Head of caudate nucleus (tissue), 42 donors: ENCODE measurements at places on chromosomes 11 and 22.
A peak's percentile ranks its signal among the peaks of the same experiment; 100 is the strongest.

DNA sequence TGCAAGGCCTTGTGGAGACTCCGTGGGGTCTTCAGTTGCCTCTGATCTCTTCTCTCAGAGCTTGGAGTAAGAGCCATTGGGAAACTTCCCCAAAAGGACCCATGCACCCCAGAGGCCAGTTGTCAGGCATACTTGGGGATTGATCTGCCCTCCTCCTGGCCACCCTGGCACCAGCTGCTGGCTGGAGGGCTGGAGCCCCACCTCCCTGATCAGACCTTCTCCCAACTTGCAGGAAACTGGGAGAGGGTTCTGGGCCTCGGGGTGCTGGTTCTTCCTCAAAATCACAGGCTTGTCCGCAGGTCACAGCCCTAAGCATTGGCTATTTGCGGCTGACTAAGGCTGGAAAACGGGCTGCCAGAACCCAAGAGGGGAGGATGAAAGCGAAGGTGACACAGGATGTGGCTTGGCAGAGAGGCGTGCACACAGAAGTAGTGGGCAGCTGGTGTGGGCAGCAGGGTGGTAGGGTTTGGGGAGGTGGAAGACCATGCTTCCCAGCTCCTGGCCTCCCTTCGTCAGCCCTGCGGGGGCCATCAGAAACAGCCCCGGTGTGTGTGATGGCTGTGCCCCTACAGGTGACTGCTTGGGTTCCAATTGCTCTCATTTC lies 1.3 kb upstream of the DGKZ start:
- no peak for DNase-seq

GRCh38 chr22:27107824-27108223 lies 450.4 kb downstream of the MIAT start:
- DNase-seq, result no peak

DNA sequence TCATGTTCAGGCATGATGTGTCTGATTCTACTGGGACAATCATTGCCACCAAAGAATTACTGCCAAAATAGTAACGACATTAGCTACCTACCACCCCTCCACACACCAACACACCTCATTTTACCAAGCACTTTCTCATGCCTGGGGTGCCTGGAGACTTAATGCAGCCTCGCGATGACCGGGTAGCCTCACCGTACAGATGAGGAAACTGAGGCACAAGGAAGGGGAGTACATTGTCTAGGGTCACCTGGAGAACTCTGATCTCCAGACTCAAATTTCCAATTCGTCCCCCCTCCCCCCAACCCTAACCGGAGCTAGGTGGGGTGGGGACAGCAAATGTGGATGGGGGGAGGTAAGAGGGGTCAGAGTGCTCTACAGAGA lies 2.7 kb upstream of the RTN4RL2 start:
- DNase-seq, result no peak

DNA sequence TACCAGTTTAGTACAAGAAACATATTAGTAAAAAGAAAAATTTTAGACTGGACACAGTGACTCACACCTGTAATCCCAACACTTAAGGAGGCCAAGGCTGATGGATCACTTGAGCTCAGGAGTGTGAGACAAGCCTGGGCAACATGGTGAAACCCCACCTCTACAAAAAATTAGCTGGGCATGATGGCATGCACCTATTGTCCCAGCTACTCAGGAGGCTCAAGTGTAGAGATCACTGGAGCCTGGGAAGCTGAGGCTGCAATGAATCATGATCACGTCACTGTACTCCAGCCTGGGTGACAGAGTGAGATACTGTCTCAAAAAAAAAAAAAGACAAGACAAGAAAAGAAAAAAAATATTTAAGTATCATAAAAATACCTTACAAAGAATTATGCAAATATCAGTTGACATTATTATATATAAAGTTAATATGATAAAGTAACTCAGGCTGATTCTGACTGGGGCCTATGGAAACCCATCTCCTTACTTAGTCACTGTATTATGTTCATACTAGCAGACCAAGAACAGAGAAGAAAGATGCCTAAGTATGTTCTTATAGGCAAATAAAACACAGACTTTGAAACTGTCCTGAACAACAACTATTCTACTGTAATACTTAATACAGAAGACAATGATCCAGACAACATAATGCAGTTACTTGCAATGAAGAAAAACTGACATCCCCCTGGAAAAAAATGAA lies 27.3 kb downstream of the FAM168A start:
- DNase-seq, result no peak

GRCh38 chr11:61298663-61299244 lies 3.6 kb upstream of the VWCE start:
- DNase-seq, result no peak

GRCh38 chr11:77819921-77820564 lies 479 bp downstream of the RSF1 start:
- DNase-seq, result peak; percentile 10

DNA sequence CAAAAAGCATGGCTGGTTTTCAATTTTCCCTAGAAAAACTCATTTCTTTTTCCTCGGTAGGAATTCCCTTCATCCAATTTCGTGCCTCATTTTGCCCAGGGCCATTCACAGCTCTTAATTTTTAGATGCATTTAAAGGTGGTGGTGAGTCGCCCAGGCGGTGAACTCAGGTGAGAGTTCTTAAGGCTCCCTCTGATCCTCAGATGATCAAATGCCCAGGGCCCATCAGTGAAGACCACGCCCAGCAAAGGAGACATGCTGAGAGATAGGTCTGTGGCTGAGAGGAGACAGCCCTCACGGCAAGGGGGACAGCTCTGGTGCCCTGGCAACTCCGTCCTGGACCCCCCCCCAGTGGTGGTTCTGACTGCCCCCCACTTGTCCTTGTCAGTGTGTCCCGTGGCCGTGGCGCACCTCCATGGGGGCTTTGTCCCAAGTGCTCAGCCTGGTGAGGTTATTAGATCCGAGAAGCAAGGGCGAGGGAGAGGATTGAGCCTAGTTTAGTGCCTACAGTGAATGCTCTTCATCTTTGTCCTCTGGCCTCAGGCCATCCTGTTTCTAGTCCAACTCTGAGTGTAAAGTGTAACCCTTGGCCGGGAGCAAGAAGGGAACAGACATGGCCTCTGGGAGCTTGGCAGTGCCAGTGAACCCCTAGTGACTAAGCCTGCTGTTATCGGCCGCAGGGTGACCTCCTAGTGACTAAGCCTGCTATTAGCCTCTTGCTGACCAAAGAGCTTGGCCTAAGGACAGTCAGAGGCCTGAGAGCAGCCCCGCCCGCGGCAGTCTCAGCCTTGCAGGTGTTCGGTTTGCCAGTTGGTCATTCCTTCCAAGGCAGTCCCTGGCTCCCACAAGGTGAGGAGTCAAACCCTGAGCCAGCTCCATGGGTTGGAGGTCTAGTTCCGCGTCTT lies 83.5 kb downstream of the CTTN start:
- DNase-seq, result no peak

DNA sequence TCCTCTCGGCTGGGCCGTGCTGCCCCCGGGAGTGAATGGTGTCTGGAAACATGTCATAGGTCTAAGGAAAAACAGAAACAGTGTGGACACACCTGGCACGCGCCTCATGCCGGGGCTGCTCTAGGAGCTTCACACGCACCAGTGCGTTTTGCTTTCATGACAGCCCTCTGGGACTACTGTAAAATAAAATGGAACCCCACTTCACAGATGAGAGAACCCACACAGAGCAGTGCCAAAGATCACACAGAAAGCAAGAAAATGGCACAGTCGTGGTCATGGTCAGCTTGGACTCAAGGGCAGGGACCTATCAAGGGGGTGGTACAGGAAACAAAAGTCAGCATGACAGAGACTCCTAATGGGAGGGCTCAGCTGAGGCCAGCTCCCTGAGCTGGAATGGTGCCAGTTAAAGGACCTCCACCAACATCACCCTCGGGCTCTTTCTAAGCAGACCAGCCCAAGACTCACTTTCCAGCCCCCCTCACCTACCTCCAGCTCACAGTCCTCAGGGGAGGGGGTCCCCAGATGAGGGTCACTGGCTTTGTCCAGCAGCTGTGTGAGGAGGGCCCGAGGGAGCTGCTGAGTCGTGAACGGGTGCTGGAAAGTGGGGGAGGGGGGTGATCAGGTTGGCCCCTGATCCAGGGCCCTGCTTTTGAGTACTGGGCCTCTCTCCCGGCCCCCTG lies 3.3 kb downstream of the MAP4K2 start:
- DNase-seq, result no peak

GRCh38 chr11:45180848-45181192 lies 34.4 kb downstream of the PRDM11 start:
- DNase-seq, result no peak

GRCh38 chr11:133034929-133035328 lies 497.4 kb downstream of the OPCML start:
- no peak for DNase-seq

DNA sequence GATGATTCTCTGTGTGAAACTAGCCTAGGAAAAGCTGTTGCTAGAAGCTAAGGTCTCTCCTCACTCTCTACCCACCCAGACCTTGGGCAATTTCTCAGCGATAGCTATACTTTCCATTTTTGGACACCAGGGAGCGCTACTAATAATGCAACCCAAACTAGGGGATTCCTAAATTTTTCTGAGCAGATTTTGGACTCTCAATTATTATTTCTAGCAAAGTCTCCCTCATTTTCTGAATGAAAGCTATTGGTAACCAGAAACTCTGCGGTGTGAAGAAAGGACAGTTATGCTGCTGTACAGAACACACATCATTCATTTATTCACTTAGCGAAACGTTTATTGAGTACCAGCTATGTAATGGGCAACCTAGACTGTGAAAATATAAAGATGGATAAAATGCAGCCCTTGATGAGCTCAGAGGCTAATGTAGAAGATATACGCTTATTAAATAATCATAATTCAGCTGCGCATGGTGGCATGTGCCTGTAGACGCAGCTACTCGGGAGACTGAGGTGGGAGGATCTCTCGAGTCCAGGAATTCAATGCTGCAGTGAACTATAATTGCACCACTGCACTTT lies 6.1 kb upstream of the STIM1 start:
- no peak for DNase-seq

DNA sequence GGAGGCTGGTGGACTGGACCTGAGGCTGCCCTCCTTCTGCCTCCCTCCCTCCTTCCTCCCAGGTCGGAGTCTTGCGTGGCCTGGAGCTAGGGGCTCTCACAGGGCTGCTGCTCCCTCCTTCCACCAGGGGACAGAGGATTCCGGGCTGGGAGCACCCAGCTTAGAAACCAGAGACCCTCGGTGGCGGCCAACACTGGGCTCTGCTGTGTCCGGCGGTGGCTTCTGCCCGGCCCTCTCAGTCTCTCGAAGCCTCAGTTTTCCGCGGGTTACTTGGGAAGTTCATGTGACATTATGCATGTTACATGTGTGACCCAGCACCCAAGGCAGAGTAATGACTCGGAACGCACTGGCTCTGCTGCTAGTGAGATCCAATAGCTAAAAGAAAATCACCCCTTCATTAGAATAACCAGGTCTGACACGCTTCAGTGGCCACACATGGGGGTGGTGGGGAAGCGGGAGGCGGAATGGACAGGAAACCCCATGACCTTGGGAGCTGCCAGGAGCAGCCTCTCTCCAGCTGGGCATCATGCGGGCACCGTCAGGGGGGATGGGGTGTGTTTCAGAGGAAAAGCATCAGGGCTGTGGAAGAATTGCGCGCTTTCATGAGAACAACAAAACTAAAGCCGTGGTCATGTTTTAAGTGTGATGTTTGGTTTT lies 5.9 kb upstream of the MRGPRG start:
- no peak for DNase-seq

- no peak for DNase-seq
These were observed 12.9 kb downstream of the MS4A10 start for GRCh38 chr11:60797846-60798630.

DNA sequence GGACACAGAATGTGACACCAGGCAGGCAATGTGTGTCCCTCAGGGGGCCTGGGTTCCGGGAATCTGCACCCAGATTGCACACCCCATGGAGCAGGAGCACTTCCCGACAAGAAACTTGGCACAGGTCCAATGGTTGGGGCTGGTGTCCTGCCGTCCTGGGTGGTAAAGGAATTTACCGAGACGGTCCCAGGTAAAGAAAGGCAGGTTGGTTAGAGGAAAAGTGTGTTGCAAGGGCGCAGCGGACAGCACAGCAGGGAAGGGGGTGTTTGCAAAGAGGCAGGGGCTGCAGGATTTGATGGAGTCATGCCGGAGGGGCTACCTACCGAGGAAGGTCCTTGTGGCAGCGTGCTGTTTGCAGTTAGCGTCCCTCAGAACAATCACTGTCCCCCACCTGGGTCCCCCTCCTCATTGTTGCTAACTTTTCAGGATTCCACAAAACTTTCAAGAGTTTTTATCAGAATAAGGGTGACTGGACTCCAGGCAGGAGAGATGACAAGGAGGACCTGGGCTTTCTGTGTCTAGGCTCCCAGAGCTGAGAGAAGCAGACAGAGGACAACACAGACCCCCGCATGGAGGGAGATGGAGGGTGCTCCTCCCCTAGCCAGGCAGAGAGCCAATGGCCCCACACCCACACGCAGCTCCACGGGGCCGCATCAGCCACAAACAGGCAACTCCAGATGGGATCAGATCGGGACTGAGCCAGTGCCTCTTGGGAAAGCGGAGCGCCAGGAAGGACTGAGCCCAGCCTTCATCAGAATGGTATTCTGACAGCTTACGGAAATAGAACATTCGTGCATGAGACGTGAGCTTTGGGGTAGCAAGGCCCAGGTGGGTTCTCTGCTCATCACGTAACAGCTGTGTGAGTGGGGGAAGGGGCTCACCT lies 1423.9 kb downstream of the BRD1 start:
- DNase-seq, result no peak

DNA sequence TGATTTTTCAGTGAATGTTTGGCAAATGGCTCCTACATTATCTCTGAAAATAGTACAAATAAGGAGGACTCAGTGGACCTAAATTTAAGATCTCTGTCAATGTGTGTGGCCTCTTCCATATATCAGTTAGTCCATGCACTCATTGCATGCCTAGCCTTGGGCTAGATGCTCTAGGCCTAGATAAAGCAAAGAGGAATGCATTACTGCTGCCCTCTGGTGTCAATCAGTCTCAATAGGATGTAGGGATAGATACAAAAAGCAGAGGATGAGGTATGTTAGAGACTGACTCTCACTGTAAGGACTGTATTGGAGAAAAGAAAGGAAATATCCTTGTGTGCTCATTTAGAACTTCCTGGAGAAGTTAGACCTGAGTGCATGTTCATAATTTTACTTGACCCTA lies 42.0 kb downstream of the MS4A2 start:
- DNase-seq, result peak; percentile 33

DNA sequence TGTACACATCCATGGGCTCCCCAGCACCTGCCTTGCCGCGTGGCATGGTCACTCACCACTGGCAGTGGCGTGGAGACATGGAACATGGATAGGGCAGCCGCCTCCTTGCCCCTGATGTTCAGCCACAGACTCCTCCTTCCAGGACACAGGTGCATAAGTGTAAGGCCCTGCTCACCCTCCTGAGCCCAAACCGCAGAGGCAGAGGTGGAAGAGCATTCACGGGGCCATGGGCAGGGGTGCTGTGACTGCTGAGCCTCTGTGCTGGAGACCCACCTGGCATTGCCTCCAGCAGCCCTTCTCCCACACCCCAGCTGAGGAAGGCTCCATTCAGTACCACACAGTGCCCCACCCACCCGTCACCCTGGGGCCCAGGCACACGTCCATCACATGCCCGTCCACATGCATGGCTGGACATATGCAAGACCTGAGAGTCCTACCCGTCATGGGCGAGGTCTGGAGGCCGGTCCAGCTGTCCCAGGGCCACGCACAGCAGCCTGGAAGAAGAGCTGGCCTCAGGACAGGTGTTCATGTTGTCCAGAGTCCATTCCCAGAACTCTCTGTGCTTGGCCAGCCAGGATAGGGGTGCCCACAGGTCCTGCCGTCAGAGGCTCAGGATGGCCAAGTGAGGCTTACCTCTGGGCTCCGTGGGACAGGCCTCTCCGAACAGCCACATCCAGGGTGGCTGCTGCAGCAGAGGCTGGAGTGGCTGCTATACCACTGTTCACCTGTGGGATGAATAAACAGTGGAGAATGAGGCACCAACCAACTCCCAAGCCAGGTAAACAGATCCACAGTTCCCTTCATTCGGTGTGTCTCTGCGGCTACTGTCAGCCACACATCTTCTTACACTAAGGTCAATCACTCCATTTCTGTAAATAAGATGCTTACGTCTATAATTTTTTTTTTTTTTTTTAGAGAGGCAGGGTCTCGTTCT lies 1.7 kb upstream of the TUBGCP6 start:
- DNase-seq, result no peak
